HT1080 (cell line): ENCODE measurements at places on chromosomes 1 and 21. TPM values are rescaled to one million over a fixed set of nuclear protein-coding genes. Genes with fewer than 3 reads are reported as not detected.
A peak's percentile ranks its signal among the peaks of the same experiment; 100 is the strongest.

DNA sequence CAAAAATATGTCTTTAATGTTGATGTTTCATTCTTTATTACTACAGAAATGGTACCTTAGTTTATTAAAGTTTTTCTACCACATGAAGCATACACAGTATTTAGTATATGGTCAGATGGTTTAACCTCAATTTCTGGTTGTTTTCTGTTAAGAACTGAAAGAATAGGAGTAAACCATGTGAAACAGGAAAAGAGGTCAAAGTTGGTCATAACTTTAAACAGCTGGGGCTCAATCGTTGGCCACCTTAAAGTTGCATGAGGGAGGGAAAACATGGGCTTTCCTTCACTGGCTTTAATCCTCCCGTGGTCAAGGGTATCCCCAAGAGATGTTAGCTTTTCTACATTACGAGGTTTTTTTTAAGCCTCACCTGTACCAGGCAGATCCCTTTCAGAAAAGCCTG is 483.3 kb upstream of the ADAMTS5 start:
- no peak for DNase-seq

GRCh38 chr1:66396212-66396890 is 137.6 kb upstream of the SGIP1 start:
- DNase-seq = no peak

DNA sequence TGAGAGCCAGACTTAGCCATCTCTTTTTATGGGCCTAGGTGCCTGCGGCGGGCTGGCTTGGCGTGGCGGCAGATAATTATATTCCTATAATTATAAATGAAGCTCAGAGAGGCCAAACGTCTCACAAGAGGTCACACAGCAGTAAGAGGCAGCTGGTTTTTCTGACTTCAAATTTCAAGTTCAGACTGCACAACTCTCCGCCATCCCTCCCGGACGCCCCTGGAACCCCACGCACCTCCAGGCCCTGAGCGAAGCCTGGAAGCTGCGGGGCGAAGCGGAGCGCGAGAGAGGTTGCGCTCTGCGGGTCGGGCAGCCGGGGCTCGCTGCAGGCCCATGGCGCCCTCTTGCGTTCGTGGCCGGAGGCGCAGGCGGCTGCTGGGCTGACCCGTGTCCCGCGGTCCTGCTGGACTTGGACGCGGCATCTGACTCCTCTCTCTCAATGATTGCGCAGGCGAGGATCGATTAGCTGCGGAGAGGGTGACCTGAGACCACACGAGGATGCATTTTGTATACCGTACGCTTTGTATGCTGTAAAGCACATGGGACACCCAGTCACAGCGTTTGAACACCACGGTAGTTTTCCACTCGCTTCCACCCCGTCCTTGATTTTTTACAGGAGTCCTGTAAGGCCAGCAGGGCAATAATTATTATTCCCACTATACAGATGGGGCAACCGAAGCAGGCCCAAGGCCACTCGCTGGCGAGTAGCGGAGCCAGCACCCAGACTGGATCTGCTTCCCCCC is 272.7 kb downstream of the FOXD2 start:
- DNase-seq = peak; percentile 25

- DNase-seq = no peak
Measured at GRCh38 chr1:3004285-3005205, 16.7 kb upstream of the ACTRT2 start.

DNA sequence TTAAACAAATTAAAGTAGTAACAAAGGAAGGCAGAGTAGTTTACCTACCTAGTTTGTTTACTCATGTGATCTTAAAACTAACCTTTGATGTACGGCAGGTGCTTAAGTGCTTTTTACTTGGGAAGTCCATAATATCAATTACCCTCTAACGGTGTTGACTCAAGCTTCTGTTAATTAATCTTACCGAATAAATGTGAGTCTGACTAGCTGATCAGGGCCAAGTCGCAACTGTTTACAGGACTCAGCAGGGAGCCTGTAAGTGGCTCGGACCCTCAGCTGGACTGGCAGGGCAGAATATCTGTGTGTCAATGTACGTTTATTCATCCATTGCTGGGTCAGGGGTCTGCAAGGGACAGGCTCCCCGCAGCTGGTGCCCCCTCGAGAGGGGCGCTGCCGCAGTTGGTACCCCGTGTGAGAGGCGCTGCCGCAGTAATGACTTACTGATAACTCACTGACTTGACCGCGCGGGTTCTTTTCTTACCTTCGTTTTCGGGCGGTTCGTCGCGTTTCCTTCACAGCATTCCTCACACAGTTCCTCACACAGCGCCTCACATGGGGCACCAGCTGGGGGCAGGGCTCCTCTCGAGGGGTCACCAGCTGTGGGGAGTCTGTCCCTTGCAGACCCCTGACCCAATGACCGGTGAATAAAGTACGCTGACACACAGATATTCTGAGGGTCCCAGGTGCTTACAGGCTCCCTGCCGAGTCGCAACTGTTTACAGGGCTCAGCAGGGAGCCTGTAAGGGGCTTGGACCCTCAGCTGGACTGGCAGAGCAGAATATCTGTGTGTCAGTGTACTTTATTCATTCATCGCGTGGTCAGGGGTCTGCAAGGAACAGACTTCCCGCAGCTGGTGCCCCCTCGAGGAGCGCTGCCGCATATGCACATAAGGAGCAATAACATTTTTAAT is 3.0 kb downstream of the FMO1 start:
- no peak for DNase-seq

- DNase-seq = peak; percentile 27
Measured at GRCh38 chr1:239682960-239683359, 296.6 kb downstream of the CHRM3 start.

Gene PLA2G2D
- total RNA-seq = not detected in 2 replicates
